ENCODE measurements at places on chromosomes 1 and 21.

- DNase-seq = no peak
Observed at GRCh38 chr1:173414136-173414535, 63.0 kb upstream of the PRDX6 start.

- DNase-seq = no peak
Observed at GRCh38 chr1:204094313-204094729, 21.4 kb downstream of the SOX13 start.

DNA sequence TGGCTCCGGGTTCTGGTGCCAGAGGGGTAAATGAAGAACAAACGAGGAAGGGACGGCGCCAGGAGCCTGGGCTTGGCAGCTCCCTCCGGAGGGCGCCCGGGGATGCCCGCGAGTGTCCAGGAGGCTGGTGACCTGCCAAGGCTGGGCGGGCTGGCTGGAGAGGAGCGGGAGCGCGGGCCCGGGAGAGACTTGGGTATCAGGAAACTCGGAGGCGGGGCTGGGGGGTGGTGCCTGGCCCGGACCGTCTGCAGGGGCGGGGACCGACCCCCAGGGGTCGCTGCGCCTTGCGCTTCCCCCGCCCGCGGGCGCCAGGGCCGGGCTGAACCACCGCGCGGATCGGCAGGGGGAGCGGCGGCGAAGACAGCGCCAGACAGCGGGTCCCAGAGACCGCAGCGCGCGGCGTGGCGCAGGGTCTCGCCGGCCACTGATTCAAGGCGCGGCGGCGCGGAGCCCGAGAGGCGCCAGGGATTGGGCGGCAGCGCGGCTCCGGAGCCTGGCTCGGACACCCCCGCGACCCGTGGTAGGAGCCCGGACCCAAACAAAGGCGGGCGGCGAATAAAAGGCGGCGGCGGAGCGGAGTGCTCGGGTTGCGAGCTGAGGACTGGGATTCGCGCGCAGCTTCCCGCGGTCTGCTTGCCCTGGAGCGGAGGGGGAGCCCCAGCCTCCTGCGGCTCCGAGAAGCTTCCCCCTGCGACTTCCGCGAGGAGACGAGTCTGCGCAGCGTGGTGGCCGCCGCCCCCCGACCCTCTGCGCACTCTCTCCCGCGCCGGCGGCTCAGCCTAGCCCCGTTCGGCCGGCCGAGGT lies at the start of gene DISP3:
Gene DISP3 (plus strand): TSS at position 585 of the 804 bp plus-strand sequence. CDS start 21,838 bp downstream, outside the sequence.
- DNase-seq = peak; percentile 50

GRCh38 chr1:3111348-3112021 lies 42.5 kb downstream of the PRDM16 start:
- no peak for DNase-seq

DNA sequence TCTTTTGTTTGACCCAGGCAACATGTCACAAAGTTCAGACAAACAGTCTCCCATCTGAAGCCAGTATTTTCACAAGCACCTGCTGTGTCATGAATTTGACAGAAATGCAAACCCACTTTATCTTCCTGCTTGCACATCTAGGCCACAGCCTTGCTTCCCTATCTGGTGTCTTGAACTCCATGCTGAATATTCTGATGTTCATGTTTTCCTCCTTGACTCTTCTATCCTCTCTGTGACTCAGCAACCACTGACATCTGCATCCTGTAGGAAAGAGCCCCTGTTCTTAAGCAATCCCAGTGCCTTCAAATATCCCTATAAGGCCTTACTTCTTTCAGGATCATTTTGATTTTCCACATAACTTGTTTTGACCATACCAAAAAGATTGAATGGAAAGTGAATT lies 6.5 kb downstream of the CD55 start:
- DNase-seq = no peak

GRCh38 chr1:197222025-197222685 lies 45.9 kb upstream of the CRB1 start:
- DNase-seq = no peak

GRCh38 chr1:24111262-24111995 lies 506 bp downstream of the MYOM3 start:
- peak; percentile 25 for DNase-seq

DNA sequence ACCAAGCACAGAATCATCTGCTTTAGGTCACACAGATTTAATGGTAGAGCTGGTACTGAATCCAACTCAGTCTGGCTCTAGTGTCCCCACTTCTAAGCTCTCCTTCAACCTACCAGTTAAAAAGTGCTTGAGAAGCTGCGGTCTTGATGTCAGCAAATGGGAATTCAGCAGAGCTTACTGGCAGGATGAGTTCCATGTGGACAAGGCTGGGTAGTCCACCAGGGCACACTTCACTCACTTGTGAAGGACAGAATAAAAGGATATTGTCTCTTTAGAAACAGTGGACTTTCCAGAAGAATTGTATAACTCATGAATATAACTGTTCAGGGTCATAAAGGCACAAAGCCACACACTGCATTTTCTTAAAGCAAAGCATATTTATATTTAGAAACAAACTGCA lies 35.1 kb upstream of the GUCA2B start:
- no peak for DNase-seq

GRCh38 chr1:16491056-16491675 lies 22.9 kb downstream of the RNU1-1 start:
- DNase-seq = no peak

GRCh38 chr1:247452447-247453039 lies 5.4 kb downstream of the OR2B11 start:
- no peak for DNase-seq

GRCh38 chr1:98221923-98222322 lies 301.1 kb upstream of the DPYD start:
- no peak for DNase-seq

GRCh38 chr1:27596261-27596660 lies 7.7 kb downstream of the AHDC1 start:
- no peak for DNase-seq

- no peak for DNase-seq
Observed at GRCh38 chr1:67688526-67689219, 3.7 kb downstream of the GADD45A start.

- DNase-seq = no peak
Observed at GRCh38 chr21:42499444-42500112, 3.6 kb upstream of the RSPH1 start.

DNA sequence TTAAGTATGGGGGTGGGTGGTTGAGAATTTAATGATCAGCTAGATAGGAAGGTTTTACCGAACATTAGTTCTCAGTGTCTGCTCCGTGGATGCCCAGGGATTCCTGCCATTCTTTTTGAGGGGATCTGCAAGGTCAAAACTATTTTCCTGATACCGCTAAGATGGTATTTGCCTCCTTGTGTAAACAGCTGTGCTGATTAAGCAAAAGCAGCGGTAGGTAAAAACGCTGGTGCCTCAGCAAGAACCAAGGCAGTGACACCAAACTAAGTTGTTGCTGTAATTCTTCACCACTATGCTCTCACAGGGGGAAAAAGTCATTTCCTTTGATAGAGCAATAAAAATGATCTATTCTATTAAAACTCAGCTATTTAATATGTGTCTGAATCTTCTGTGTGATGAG lies 229.0 kb downstream of the FMN2 start:
- DNase-seq = no peak

GRCh38 chr1:21238141-21238800 lies 52.0 kb downstream of the ECE1 start:
- no peak for DNase-seq

GRCh38 chr1:61085983-61086644 lies 3.8 kb downstream of the NFIA start:
- no peak for DNase-seq

GRCh38 chr1:21188235-21188634 lies 11.5 kb upstream of the EIF4G3 start:
- DNase-seq = no peak

GRCh38 chr21:37688952-37689659 lies 227.2 kb downstream of the KCNJ6 start:
- no peak for DNase-seq
